ENCODE measurements at places on chromosomes 1 and 21.

DNA sequence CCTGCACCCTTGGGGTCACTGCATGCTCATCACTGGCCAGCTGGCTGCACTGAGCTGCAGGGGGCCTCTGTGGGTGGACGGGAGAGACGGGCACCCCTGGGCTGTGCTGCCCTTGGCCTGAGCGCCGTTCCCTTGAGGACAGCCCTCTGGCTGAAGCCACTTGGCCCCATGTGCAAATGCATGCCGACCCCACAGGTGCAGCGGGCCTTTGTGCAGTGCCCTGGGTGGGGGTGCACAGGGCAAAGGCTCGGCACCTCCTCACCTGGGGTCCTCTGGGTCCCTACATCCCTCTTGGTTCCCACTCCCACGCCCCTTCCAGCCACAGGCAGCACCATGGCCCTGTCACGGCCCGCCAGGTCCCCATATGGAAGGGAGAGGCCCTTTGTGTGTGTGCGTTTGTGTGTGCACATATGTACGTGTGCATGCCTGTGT, 41.3 kb downstream of the COQ8A start:
- DNase-seq: no peak

DNA sequence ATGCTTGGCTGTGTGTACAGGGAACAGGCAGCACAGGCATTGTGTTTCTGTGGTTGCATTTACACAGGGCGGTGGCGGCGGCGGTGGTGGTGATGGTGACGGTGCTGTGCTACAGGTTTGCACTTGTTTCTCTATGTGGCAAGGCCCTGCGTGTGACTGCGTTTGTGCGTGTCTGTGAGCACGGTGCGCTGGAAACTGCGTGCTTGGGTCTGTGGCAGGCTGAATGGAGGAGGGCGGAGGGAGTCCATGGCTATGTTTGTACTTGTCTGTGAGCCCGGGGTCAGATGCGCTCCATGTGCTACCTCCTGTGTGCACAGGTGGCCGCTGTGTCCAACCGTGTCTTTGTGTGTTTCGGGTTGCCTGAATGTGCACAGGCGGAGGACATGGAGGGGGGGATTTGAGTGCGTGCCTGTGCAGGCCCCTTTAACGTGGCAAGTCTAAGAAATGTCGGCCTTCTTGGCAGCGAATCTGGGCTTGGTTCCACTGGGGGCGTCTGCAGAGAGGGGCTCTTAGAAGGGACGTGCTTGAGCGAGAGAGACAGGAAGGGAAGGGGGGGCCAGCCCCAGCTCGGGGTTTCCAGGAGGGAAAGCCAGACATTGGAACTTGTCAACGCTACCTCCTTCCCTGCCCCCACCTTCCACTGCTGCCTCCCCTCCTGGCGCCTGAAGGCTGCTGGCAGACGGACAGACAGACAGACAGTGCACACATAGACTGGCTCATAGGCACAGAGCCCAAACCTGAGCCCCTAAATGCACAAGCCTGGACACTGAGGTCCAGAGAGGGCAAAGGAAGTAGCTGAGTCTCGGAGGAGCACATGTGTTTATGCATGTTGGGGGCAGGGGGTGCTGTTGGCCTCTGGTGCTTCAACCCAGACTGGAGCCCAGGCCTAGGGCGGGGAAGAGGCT, 32.7 kb upstream of the WASF2 start:
- peak; percentile 36 for DNase-seq

- no peak for DNase-seq
These were observed 800.3 kb downstream of the PLA2G4A start for GRCh38 chr1:187629075-187629474.

GRCh38 chr1:82836213-82836972, 1035.7 kb downstream of the ADGRL2 start:
- no peak for DNase-seq

DNA sequence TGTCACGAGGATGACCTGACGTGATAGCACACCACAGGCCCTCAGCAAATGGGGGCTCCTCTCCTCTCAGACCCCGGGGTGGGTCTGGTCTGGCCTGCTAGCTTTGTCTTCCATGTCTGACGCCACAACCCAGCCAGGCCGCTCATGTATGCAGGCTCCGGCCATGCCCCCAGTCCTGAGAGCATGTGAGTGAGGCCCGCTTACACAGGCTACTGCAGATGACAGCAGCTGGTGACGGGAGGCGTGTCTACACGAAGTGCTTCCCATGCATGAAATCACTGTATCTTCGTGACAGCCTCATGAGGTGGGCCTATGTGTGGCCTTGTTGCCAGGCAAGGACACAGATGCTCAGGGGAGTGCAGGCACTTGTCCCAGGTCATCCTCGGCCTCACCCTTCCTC, 16.4 kb downstream of the WNT4 start:
- no peak for DNase-seq

- no peak for DNase-seq
These were observed 5.4 kb downstream of the MEX3A start for GRCh38 chr1:156076609-156077429.

GRCh38 chr1:31701091-31701736, 2.6 kb downstream of the COL16A1 start:
- DNase-seq: no peak

DNA sequence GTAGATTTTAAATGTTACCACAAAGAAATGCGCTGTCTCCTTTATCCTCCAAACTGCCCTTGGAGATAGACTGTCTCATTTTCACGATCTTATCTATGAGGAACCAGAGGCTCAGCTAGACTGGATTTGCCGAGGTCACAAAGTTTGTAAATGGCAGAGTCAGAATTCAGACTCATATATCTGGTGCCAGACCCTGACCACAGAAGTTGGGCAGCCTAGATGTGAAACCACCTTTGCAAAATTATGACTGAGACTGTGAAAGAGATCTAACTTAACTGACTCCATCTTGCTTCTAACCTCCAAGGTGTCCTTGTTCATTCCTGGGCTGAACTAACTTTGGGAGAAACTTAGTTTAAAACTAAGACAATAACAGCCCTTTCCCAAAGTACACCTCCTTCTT, 14.1 kb downstream of the CNR2 start:
- DNase-seq: no peak
